ENCODE measurements at places on chromosomes 13 and 19.

GRCh38 chr13:24173795-24174194 lies 13.3 kb downstream of the SPATA13 start:
- DNase-seq = no peak

- DNase-seq = no peak
Measured at GRCh38 chr19:47899335-47899734, 13.2 kb upstream of the SULT2A1 start.

- no peak for DNase-seq
Measured at GRCh38 chr13:22061371-22061805, 390.5 kb downstream of the FGF9 start.

DNA sequence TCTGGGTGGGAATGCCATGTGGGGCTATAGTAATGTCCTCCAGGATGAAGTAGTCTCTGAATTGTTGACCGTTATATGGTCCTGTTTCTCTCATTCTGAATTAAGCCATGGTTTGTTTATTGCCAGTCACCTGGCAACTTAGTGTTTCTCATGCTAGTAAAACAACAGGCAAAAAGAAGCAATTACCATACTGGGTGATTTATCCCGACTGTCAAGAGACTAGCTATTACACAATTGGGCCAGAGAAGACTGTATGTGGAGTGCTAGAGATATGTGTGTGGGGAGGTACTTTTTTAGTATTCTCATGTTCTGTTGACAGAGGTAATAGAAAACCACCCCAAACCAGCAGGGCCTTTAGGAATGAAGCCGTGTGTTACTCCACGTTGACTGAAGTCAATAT lies 258.2 kb downstream of the TDRD3 start:
- DNase-seq = peak; percentile 20

DNA sequence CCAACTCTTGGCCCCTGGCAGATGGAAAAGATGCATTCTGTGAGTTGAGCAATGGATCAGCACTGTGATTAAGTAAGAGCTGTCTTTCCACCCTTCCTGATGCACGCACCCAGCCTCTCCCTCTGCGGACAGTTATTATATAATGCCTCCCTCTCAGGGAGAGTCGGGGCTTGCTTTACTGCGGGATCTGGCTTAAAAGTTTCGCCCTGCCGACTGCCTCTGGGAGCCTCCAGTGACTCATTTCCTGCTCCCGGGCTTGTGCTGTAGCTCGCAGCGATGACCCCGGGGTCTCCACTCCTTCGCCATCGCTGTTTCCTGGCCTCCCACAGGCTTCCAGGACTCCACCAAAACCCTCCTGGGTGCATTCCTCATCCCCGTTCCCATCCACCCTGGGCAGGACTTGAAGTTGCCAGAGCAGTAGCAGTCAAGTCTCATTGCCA lies 107.4 kb upstream of the SLC7A1 start:
- DNase-seq = no peak

DNA sequence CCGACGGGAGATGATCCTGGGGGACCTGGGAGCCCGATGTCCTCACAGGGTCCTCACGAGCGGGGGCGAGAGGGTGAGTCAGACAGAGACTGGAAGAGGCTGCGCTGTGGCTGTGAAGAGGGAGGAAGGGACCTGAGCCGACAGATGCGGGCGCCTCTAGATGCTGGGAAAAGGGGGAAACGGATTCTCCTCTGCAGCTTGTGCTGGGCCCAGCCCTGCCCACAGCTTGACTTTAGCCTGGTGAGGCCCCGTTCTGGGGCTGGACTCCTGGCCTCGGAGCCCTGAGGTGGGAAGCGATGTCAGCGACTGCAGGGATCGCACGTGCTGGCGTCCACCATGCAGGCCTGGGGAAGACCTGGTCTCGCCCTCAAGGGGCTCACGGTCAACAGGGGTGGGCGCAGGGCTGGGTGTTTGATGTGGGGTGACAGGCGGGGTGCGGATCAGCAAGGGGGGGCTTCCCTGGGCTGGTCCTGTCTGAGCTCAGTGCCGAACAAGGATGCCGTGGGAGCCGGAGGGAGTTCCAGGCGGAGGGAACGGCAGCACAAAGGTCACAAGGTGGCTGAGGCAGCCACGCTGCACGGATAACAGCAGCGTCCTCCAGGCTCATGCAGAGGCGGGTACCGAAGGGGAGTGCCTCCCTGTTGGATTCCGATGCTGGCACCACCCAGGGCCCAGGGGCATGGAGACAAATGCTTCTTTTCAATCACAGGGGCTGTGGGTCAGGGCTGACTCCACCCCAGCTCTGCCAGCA lies 31.8 kb downstream of the PIP5K1C start:
- no peak for DNase-seq

DNA sequence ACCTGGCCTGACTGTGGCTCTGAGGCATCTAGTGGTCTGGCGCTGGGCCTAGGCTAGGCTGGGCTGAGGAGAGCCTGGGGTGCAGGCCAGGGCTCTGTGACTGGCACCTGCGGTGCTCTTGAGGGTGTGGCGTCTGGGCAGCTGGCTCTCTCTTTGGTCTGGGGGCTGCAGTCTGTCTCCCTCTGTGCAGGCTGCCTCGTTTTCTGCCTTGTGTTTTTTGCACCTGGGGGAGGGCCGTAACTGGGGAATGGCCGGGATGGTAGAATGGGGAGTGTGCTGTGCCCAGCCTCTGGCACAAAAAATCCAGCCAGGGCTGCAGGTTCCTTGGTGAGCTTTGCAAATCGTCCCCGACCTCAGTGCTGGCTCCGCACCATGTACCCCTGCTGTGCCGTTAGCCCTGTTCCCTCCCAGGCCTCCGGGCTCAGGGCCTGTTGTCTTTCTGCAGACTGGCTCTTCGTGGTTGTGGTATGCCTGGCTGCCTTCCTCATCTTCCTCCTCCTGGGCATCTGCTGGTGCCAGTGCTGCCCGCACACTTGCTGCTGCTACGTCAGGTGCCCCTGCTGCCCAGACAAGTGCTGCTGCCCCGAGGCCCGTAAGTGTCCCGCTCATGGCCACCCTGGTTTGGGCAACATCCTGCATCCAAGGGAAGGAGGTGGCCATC lies 6.5 kb upstream of the USF2 start:
- no peak for DNase-seq

- no peak for DNase-seq
Measured at GRCh38 chr19:58492265-58492664, 16.1 kb downstream of the ZNF446 start.

DNA sequence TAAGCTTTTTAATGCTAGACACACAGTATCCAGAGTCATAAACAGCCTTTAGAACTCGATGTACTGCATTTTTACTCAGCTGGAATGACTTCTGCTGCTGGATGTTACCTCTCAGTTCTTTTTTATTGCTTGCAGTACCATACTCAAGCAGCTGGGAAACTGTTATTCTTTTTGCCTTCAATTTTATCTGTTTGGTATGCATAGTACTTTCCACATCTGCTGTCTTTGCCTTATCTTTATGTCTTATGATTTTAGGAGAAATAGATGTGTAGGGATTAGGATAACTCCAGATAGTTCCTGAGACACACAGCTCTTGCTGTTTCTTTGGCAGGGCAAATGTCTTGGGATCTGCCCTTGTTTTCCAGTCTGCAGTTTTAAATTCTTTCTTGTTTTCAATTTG lies 31.5 kb downstream of the TEX30 start:
- DNase-seq = no peak

- no peak for DNase-seq
Measured at GRCh38 chr13:113005076-113005865, 36.3 kb downstream of the MCF2L start.

DNA sequence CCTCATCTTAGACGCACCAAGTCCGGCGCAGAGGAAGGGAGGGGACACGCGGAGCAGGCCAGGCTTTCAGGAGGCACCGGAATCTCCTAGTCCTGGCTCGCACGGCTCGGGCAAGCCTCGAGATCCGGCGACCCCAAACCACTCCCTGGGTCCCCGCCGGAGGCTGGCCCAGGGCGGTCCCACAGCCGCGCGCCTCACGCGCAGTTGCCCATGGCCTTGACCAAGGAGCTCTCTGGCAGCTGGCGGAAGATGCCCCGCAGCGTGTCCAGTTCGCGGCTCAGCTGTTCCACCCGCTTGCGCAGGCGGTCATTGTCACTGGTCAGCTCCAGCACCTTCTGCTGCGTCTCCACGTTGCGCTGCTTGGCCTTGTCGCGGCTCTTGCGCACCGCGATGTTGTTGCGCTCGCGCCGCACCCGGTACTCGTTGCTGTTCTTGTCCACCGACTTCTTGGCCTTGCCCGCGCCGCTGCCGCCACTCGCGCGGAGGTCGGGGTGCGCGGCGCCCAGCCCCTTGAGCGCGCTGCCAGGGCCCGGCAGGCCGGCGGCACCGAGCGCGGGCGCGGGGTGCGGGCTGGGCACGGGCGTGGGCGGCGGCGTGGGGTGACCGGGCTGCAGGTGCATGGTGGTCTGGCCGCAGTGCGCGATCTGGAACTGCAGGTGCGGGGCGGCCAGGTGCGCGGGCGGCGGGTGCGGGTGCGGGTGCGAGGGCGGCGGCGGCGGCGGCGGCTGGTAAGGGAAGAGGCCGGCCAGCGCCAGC lies 1.0 kb downstream of the CEBPA start:
- no peak for DNase-seq

- no peak for DNase-seq
Measured at GRCh38 chr13:28650284-28650683, 8.6 kb upstream of the POMP start.

DNA sequence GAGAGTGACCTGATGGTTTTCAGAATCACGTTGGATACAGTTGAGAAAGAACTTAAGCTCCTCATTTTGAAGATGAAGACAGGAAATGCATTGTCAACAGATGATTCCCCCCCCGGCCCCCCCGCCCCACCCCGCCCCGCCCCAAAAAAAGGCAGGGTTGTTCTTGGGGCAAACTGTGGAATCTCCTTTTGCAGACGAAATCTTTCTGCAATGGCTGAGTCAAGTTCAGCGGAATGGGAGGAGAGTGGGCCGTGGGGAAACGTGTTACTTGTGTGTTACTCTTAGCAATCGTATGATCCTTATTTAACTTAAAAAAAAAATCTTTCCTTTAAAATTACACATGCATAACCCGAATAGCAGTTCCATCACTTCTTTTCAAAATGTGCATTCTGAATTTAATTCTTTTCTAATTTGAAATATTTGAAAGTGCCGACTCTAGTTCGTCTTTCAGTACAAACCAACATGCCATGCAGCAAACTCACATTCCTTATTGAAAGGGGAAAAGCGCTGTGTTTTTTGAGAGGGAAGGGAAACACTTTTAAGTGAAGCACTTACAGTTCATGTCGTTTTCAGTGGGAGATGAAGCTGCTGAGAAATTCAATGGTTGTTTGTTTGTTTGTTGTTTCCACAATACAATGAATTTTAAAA lies 348.5 kb upstream of the ARGLU1 start:
- DNase-seq = no peak

DNA sequence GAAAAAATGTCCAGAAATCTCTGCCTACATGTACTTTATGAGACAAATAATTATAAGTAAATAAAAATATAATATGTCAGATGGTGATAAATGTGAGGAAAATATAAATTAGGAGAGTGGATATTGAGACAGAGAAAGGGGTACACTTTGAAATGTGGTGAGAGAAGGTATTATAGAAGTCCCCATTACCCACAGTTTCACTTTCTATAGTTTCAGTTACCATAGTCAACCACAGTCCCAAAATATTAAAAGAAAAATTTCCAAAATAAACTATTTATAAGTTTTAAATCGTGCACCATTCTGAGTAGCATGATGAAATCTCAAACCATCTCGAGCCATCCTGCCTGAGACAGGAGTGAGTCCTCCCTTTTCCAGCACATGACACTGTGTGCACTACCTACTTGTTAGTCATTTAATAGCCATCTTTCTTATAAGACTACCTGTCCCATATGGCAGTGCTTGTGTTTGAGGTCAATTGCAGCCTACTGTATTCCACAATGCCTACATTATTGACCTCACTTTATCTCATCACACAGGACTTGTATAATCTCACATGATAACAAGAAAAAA lies 653.7 kb downstream of the DACH1 start:
- DNase-seq = no peak

- peak; percentile 65 for DNase-seq
Measured at GRCh38 chr13:22012686-22013085, 341.8 kb downstream of the FGF9 start.

GRCh38 chr19:54696766-54697165 lies 27.5 kb upstream of the KIR3DL3 start:
- DNase-seq = no peak

- no peak for DNase-seq
Measured at GRCh38 chr19:31975461-31975860, 369.9 kb upstream of the ZNF507 start.

- DNase-seq = no peak
Measured at GRCh38 chr19:16301999-16302694, 22.5 kb upstream of the KLF2 start.

- DNase-seq = no peak
Measured at GRCh38 chr13:90839061-90839460, 508.4 kb upstream of the MIR17HG start.

DNA sequence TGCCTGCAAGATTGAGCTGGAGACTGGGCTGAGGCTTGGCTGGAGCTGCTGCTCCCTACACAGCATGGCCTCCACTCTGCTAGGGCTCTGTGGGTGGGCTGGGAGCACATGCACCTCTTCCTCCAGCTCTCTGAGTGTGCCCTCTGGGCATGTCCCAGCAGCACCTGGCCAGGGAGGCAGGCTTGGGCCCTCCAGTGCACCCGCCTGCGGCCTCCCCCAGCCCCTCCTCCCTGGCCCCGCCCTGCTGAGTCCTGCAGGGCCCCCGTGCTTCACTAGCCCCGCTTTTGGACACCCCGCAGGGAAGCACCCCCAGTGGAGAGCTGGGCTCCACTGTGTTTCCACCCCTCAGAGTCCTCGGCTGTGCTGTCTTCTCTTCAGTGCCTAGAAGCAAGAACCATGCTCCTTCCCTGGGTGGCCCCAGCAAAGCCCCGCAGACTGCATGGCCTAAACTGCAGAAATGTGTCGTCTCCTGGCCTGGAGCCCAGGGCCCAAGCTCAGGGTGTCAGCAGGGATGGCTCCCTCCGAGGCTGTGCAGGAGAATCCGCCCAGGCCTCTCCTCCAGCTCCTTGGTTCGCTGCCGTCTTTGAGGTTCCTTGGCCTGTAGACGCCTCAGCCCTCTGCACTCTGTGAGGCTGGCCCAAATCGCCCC lies 5.0 kb upstream of the TEX29 start:
- DNase-seq = no peak

DNA sequence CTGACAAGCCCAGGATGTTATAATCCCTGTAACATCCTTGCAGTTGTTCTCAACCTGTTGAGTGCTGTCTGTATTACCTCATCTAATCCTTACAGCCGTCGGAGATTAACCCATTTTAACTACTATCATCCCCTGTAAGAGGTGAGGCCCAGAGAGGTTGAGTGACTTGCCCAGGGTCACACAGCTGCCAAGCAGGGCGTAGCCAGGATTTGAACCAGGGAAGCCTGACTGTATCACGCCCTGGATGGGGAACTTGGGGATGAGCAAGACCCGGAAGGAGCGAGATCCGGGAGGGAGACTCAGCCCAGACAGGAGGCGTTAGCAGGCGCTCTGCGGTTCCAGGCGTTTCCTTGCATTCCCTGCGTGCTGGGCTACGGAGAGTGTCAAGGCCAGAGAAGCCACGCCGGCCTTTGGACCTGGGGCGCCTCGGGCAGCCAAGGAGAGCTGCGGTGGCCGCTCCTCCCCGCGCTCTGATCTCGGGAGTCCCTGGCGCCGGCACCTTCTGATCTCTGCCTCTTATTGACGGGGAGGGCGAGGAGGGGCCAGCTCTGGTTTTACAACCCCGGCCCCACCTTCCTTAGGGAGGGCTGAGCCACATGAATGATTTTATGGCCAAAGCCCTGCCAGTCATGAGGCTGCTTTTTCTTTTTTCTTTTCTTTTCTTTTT lies 6.2 kb downstream of the SULT2B1 start:
- DNase-seq = no peak

All from NCI-H748 treated with DMSO at 0.1 percent for 48 hours (cell line).